ENCODE measurements at places on chromosomes 2 and 18.

DNA sequence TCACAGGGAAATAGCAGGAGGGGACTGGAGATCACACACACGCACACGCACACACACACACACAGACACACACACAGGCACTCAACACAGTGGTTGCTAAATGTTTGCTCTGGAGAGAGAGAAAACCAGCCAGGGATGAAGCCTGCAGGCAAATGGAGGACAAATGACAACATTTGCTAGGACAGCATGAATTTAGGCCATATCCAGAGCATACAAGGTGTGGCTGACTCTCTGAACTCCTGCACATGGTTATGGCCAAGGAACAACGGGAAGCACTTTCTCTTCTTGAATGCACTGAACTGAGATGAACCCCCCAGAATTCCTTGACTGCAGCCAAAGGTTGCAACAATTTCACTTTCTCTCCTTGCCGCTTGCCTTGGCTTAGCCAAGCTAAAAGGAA, 230.0 kb upstream of the RASGRP3 start:
- DNase-seq = no peak

DNA sequence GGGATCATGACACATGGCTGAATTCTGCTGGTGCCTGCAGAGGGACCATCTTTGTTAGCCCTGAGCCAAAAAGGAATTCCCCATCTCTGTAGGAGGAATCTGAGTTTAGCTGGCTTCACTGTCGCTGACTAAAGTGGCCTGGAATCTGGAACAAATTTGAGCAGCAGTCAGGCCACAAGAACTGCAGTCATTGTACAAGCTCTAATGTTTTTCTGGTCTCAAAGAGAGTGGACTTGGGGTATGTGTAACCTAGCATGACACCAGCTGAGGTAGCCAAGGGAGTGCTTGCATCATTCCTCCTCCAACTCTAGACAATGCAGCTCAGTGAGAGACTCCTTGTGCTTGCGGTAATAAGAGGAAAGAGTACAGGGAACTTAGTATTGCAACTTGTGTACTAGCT, 539.1 kb upstream of the LRRTM4 start:
- no peak for DNase-seq

DNA sequence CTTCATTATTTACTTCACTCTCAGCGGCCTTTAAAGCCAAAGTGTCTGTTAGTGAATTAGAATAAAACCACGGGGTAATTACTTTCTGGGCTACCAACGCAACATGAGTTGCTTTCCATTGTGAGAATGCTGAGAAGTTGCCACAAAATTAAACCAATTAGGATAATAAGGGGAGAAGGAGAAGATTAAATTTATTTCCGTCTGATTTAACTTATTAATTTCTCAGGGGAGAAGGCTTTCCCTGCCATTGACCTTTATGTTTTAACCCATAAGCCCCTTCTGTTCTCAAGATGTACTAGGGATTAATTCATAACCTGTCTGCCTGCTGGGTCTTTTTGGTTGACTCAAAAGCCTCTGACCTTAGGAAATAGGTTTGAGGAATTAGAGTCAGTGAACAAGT, 42.3 kb upstream of the IGFBP5 start:
- no peak for DNase-seq

DNA sequence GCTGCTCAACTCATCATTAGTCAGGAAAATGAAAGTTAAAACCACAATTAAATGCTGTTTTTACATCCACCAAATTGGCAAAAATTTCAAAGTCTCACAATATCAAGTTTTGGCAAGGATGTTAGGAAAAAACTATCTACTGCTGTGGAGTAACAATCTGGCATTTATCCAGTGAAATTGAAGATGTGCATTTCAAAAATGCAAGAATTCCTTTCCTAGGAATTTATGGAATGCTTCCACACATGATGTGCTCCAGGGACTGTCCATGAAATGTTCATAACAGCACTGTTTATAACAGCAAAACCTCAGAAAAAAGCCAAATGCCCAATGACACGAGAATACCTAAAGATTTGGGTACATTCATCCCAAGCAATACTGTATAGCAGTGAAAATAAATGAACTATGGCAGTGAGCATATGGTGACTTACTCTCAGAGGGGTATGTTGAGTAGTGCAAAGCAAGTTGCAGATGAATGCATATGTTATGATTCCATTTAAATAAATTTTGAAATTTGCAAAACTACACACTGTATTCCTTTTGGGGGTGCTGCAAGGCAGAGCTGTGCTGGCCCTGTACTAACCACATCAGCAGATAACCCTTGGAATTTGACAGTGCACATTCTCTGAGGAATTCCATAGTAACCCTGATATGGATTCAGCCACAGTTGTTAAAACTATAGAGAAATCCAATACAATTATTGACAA, 41.3 kb upstream of the GYPC start:
- peak; percentile 9 for DNase-seq

DNA sequence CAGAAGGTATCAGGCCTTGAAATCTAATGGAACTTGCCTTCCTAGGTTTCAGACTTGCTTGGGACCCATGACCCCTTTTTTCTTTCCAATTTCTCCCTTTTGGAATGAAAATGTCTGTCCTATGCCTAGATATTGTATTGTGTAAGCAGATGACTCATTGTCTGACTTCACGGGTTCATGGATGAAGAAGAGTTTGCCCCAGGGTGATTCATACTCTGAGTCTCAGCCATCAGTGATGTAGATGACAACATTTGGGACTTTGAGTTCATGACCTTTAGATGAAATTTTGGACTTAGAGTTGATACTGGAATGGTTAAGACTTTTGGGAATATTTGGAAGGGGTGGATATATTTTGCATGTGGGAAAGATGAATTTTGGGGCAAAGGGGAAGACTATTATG, 11.2 kb upstream of the SCYGR5 start:
- DNase-seq = peak; percentile 93

DNA sequence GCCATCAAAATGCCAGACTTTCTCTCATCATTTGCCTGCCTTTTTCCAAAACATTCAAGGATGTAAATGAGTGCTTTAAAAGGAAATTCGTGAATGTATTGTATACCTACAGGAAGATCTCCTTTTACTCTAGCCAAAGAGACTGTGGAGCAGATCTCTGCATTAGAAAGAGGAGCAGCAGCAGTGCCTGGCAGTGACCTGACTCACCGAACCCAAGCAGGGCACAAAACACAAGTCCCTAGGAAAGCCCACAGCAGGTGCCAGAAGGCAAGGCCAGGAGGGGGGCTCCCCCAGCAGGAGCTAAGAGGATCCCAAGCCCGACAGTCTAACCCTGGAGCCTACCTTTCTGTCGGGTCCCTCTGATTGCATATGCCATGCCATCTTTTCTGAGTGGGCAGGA, 47.9 kb downstream of the L3MBTL4 start:
- DNase-seq = no peak

DNA sequence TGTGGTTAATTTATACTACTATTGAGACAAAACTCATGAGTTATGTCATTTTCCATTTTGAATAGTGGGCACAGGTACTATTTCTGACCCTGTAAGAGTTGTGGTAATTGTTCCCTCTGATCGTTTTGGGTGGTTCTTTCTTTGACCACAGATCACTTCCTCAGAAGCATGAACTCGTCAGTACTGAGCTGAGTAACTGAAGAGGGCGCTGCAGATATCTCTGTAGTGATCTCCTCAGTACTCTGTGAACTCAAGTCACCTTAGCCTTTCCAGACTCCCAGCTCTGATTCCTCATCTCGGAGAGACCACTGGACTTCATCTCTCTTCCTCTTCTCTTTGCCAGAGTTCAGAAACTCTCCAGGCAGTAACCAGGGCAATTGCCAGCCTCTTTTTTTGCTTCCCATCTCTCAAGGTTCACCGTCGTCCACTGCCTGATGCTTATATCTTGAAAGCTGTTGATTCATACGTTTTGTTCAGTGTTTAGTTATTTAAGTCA, 9.4 kb upstream of the IL1RL1 start:
- peak; percentile 13 for DNase-seq

GRCh38 chr2:14750433-14750832, 117.9 kb downstream of the LRATD1 start:
- DNase-seq = no peak
